ENCODE measurements at places on chromosomes 5 and 9. TPM values are rescaled to one million over a fixed set of nuclear protein-coding genes. Genes with fewer than 3 reads are reported as not detected.

Gene IFNA21
- not detected for total RNA-seq

Gene F2RL2
- total RNA-seq, result 0.76 TPM

Gene SLC28A3
- not detected for total RNA-seq

Gene PTGR1
- 30.1 TPM for total RNA-seq

Gene CYLC2
- total RNA-seq, result not detected

Gene ERMP1
- total RNA-seq, result 24.2 TPM

Gene BRINP1
- not detected for total RNA-seq
